ENCODE measurements at places on chromosomes 7 and 10.

- no peak for DNase-seq
Observed at GRCh38 chr7:155071121-155071651, 1.1 kb downstream of the HTR5A start.

- no peak for DNase-seq
Observed at GRCh38 chr7:64889686-64890162, 13.3 kb upstream of the ZNF273 start.

DNA sequence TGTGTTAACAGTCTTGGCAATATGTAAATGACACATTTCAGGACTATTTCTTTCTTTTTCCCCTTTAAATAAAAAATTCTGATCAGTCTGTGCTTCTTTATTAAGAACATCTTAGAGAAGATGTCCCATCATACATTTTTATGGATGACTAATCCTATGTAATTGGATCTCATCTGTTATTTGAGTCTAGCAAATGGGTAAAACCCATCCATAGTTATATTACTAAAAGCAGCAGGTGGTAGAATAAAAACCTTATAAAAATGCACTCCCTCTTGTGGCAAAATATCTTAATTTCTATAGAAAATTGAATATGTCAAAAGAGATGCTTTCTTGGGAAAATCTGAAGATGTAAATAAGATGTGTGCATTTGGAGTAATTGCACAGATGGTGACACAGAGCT is 35.3 kb downstream of the TRRAP start:
- no peak for DNase-seq

GRCh38 chr7:101575168-101575567 is 53.9 kb downstream of the MYL10 start:
- DNase-seq, result no peak

Data from heart right ventricle (tissue), 16 donors.